ENCODE measurements at places on chromosomes 2 and 18.

DNA sequence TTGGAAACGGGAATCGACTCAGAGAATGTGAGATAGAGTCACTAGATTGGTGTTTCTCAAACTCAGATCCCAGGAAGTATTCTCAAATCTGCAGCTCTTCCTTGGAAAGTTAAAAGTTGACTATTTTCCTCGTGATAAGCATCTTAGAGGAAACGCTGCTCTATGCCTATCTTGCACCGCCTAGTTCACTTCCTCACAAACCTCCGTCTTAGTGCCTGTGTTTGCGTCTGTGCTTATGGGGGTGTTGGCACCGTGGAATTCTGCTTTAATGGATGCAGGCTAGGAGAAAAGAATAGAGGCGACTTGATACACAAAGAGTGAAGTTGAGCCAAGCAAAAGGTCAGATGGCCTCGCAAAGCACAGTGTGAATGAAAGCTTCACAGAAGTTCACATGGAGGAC lies 255.3 kb upstream of the ID2 start:
- no peak for DNase-seq

DNA sequence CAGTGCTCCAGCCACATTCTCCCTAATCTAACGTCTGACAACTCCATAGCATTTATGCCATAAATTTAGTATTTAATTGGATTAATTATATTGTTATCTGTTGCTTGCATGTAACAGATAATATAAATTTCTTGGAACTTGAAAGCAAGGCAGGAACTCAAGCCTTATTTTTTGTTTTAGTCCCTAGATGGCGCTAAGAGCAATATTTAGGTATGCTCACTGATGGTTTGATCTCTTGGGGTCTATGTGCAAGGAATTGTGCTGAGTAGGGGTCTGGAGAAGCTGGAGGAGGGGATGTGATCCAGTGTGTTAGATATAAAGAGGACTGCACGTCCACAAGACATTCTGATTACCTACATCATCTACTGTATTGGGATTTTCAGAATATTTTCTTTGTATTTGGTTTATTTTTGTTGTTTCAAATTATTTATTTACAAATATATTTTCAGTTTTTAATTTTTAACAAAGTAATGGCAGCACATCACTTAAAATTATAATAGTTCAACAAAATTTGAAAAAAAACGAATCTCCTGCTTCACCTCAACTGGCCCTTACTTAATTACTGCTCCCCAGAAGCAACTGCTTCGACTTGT lies 32.8 kb downstream of the KATNAL2 start:
- no peak for DNase-seq

DNA sequence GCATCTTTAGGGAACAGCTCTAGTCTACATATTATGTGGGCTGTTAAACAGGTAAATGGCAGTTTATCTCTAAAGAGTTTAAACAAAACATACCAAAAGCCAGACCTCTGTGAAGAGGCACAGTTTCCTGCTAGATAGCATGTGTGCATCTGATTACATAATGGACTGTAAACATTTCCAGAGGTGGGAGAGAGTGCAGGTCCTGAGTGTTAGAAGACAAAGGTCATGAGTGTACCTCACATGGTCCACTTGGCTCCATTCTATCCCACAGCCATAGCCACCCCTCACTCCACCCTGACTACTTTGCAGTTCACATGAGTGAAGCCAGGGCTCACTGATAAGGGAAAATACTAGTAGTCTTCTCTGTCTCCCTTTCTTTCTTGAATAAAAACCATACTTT lies 233.4 kb downstream of the MTX2 start:
- DNase-seq = no peak

- no peak for DNase-seq
These were observed 20.0 kb downstream of the ZNF532 start for GRCh38 chr18:58884680-58885079.

GRCh38 chr2:53632714-53633113 lies 134.9 kb upstream of the CHAC2 start:
- DNase-seq = no peak

DNA sequence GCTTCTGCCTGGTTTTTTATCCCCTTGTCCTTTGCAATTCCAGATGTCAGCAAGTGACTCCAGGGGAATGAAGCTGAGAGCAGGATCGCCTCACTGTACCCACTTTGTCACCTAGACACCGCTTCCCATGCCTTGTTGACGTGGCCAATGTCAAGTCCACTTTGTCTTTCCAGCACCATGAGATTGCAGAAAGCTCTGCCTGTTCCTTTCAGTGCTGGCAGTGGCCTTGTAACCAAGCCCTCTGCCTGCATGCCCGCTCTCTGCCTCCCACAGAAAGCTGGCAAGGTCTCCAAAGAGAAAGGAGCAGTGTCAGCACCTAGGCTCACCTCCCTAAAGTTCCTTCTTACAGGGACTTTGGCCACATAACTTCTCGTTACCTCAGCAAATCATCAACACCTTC lies 282.2 kb upstream of the ST6GAL2 start:
- no peak for DNase-seq
